ENCODE measurements at places on chromosomes 2 and 18.

DNA sequence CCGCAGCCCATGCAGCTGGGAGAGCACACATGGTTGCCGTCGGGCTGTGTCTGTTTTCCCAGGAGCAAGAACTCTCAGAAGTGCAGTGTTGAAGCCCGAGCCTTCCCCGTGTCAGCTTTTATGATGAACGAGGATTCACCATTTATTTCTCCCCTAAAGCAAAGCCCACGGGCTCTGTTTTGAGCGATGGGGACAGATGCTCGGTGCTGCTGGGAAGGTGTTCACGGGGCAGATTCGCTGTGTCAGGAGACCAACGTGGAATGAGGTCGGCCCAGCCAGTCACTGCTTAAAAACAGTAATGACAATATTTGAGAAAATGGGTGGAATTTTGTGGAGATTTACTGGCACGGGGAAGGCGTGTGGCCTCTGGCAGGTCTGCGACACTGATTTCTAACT is 43.9 kb downstream of the NFATC1 start:
- no peak for DNase-seq

DNA sequence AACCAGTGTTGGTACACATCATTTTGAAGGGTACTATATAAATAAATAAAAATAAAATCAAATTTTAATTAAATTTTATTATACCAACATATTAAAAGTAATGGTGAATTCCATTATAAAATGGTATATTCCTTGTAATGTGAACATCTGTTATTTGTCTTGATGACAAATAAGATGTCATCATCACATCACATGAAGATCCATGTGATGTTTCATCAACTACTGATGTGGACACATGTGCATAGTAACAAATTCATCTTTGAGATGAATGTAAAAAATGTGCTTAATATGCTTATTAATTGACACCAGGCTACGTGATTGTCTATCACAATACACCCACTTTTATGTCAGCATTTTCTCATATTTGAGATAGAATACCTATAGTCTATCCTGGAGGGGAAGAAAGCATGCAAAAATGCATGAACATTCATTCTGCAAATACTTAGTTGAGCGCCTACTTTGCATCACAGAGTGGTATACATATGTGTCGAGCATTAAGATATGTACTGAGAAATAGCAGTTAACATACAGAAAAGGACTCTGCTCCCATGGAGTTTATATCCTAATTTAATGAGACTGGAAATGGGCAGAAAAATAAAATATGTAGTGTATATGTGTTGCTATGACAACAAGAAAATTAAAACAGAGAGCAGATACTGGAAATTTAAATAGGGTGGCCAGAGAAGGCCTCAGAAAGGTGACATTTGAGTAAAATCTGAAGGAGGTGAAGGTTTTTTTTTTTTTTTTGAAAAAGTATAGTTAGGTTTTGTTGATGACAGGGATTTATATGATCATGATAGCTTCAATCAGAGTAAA is 281.1 kb downstream of the ARHGAP15 start:
- no peak for DNase-seq

DNA sequence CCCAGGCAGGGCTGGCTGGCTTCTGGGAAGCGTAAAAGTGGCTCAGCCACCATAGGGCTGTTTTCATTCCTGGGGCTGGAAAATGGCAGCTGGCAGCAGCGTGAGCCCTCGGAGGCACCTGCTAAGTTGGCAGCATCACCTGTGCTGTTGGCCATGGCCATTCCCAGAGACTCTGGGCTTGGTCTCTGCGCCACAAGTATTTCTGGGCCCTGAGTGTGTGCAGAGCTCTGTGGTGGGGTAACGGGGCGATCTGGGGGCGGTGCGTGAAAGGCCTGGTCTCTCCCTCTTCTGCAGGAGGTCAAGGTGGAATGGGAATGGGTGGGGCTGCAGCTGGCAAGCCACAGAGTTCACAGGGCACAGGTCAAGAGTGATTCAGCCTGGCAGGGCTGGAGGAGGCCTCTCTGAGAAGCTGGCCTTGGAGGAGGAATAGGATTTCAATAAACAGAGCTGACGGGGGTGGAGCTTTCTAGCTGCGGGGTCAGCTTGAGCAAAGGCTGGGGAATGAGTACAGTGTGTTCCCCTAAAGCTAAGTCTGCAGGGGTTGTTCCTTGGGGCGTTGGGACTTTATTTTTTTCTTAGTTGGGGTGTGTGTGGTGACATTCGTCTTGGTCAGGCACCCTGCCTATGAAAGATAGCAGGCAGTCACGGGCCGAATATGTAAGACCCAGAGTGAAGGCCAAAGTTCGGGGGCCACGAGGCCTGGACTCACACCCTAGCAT is 10.3 kb upstream of the NTSR2 start:
- no peak for DNase-seq

GRCh38 chr2:73406996-73407395 is 21.4 kb downstream of the ALMS1 start:
- DNase-seq, result no peak

- DNase-seq, result no peak
These were observed 321.5 kb upstream of the NT5C1B start for GRCh38 chr2:18910843-18911242.

DNA sequence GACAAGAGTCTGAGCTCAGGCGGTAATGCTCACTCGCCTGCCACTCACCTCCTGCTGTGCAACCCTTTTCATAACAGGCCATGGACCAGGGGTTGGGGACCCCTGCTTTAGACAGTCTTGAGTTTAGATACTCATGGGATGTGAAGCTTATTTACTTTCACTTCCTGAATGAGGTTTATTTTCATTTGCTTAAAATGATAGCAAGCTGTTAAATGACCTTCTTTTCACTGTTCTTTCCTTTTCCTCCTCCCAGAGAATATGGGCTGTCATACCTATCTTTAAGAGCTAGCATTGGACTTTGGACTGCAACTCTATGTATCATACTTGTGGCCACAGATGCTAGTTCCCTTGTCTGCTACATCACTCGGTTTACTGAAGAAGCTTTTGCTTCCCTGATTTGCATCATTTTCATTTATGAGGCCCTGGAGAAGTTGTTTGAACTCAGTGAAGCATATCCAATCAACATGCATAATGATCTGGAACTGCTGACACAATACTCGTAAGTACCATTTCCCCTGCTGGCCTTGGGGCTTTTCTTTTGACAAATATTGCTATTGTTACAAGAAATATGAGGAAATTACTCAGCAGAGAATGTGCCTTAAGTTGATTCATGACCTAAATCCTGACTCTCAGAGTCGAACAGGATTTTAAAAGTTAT is 168.5 kb downstream of the DPP4 start:
- DNase-seq, result no peak

DNA sequence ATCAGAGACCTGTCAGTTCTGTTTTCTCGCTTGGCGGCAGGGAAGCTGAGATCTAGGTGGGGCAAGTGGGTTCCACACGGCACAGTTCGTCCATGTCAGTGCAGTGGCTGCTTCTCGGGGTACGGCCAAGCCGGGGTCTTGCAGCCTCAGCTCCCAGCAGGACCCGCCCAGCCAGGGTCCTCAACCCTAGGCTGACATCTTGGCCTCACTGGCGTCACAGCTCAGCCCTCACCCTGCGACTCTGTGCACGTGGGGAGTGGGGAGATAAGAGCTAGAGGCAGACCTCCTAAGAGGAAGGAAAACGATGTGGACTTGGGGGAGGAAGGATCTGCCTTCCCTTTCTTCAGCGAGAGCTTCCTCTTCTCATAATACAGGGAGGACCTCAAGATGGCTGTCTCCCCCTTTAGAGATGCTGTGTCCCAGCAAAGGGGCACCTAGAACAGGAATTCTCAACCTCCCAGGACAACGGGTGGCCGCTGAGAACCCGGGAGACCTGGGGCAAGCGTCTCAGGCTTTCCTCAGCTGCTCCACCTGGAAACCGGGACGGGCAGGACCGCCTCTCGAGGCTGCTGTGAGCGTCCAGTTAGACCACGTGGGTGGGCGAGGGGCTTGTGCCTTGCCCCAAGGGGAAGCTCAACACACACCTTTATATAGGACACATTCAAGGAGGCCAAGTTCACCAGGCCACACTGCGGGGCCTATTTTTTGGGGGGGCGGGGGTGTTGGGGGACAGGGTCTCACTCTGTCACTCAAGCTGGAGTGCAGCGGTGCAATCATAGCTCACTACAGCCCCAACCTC is 23.5 kb upstream of the KLF11 start:
- DNase-seq, result no peak

- DNase-seq, result no peak
These were observed 20.5 kb upstream of the RNF149 start for GRCh38 chr2:101329026-101329425.

DNA sequence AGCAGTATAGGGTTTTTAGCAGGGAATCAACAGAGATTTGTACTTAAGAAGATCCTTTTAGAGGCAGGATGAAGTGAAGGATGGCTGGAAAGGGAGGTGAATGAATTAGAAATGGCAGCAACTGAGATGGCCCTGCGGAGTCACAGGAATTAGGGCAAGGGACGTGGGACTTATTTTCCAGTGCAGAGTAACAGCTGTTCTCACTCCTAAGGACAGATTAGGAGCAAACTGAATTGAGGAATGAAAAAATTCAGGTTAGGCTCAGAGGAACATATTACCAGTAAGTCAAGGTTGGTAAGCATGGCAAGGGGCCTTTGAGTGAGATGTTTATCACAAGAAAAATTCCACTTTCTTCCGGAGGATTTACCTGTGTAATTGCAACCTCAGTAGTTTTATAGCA is 34.4 kb downstream of the COL4A3 start:
- no peak for DNase-seq

DNA sequence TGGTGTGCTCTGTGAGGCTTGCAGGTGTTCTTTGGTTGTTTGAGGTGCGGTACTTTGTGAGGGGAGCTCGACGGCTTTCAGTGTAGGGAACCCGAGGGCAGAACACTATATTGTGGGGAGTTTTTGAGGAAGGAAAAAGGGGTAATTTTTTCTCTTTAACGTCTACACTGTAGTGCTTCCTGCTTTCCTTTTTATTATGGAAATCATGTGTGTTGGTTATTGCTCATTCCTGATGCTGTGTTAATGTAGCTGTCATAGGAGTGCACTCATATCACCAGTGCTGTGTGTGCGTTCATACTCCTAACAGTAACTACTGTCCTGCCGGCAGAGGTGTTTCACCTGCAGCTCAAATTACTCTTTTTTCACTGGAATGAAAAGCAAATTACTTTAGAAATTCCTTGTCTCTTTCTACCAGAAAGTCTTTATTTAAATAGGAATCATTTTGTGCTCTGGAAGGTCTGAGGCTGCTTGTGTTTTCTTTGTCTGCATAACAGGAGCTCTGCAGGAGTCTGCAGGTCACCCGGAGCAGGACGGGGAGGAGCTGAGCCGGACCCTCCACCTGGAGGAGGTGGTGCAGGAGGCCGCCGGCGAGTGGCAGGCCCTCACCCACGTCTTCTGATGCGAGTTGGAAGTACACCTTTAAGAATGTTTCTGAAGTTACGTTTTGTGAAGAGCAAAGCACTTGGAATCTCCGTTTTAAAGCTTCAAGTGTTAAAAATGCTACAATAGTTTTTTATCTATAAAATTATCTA is 145.5 kb downstream of the ZNF236 start:
- DNase-seq, result peak; percentile 92

DNA sequence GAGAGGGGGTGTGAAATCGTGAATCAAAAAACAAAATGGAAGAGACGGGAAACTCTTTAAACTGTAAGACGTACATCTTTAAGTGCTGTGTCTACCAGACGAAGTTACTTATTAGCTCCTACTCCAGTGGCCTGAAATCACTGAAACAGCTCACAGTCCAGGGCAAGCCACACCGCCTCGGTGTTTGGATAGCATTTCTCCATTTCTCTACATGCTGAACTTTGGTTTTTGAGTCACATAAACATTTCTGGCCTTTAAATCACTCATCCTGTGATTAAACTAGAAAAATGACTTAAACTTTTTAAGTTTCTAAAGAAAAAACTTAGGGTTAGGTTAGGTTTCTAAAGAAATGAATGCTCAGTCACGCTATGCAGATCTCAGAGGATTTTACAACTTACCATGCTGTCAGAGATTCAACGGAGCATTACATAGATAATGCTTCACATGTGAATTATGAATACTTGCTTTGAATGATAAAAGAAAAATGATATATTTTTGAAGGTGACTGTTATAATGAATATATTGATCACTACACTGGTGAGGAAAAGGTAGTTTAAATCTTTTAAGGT is 138.4 kb downstream of the MBP start:
- DNase-seq, result no peak

DNA sequence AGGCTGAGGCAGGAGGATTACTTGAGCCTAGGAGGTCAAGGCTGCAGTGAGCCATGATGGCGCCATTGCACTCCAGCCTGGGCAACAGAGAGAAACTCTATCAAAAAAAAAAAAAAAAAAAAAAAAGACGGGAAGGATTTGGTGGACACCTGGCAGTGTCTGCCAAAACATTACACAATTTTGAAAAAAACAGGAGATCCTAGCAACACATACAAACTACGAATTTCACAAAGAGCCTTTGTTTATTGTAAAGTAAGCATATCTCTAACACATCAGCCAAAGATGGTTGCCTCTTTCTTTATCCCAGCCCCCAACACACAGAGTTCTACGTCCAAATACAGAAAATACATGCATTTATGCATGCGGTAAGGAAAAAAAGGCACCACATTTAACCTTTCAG is 7.6 kb downstream of the GPR45 start:
- DNase-seq, result no peak

DNA sequence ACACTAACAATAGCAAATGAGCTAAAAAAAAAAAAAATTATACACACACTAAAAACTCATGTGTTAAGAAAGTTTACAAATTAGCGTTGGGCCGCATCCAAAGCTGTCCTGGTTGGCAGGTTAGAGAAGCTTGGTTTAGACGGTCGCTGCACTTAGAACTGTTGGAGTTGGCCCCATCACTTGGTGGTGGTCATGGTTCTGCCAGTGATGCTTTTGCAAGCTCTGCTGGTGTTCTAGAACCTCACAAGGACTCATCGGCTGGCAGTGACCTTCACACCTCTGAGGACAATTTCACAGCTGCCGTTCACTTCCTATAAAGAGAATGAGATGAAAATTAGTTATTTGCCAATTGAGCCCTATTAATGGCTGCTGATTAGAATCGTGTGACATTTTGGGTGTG is 229.0 kb downstream of the AGAP1 start:
- DNase-seq, result no peak

- no peak for DNase-seq
These were observed 41.5 kb downstream of the RAB31 start for GRCh38 chr18:9749611-9750010.

- DNase-seq, result no peak
These were observed 115.1 kb upstream of the NOSTRIN start for GRCh38 chr2:168687314-168687713.

DNA sequence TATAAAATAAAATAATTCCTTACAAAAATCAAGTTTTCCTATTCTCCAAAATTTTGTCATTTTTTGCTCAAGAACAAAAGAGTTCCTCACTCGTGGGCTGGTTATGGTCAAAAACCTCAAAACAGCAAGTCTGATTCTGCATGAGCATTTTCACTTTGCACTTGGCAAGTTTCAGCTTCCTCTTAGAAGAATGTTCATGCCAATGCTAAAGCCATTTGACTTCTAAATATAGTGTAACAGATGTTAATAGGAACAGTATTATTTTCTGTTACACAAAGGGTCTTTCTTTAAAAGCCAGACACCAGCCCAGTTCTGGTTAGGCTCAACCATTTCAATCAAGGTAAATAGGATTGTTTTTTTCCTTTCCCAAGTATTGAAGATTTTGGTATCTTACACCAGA is 261.3 kb upstream of the CCDC68 start:
- no peak for DNase-seq
